Occipital lobe (tissue), 3 donors: ENCODE measurements at places on chromosomes 2 and 18.
A peak's percentile ranks its signal among the peaks of the same experiment; 100 is the strongest.

DNA sequence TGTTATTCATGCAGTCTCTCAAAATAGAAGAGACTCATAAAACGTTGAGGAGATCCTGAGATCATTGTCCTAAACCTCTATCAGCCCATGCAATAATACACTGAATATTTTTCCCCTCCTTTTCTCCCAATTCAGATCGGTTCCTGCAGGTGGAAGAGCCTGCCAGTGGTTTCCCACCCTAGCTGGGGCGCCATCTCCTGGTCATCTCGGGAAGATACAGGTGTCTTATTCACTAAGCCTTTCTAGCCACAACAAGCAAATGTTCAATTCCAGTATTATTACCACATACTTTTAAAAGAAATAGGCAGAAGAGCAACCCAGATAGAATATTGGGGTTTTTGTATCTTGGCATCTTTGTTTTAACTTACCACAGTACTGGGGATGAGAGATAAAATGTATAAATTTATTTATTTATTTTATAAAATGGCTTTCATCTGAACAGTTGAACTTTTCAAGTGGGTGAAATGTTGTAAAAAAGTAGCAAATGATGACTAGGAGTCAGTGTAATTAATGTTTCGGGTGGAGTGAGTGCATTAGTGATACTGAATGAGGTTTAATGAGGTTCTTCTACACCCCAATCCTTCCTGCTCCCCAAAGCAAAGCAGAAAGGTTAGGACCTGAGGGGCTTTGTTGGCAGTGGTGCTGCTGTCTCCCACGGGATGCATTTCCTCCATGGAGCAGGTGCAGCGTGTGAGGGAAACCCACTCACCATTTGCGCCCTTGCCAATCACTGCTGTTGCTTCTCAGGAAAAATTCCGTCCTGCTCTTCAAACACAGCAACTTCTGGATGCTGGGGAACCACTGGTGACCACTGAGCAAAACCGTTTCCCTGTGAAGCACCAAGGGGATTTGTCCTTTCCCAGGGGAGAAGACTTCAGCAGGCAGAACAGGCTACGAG is 147.1 kb upstream of the FHL2 start:
- DNase-seq: peak; percentile 40

- DNase-seq: no peak
Observed at GRCh38 chr2:146985753-146986152, 859.1 kb upstream of the ACVR2A start.

- DNase-seq: no peak
Observed at GRCh38 chr2:143205106-143205764, 76.0 kb downstream of the ARHGAP15 start.

DNA sequence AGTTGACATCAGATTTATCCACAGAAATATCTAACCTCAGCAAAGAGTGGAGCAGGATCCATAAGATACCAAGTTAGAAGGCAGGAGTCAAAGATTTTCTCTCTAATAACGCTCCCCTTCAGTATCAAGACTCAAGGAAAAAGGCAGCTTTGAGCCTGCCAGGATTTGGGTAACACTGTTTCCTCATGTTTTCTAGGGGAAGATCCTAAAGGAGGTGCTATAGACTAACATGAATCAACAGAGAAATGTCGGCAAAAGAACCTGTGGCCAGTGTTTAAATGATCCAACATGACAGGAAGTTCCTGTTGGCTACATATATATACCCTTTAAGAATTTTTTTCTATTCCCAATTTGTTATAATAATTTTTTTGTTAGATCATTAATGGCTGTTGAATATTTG is 402.3 kb downstream of the TGIF1 start:
- DNase-seq: no peak

DNA sequence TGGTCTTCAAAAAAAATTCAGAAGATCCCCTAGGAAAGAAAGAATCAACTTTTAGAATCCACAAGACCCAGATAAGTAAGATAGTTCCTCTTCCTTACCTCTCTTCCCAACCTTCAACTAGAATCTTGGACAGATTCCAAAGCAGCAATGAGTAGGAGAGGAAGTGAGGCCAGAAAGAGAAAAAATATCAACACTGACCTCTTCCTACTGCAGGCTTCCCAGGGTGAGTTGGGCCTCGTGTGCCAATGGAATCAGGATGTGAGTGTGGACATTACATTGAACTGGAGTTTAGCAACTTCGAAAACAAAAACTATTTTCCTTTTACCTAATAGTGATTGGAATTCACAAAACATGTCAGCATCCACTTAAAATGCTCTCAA is 102.5 kb upstream of the PIEZO2 start:
- DNase-seq: no peak

- DNase-seq: no peak
Observed at GRCh38 chr2:46769809-46770208, 145.8 kb downstream of the MCFD2 start.
